ENCODE measurements at places on chromosomes 12 and 14. TPM values are rescaled to one million over a fixed set of nuclear protein-coding genes. Genes with fewer than 3 reads are reported as not detected.

DNA sequence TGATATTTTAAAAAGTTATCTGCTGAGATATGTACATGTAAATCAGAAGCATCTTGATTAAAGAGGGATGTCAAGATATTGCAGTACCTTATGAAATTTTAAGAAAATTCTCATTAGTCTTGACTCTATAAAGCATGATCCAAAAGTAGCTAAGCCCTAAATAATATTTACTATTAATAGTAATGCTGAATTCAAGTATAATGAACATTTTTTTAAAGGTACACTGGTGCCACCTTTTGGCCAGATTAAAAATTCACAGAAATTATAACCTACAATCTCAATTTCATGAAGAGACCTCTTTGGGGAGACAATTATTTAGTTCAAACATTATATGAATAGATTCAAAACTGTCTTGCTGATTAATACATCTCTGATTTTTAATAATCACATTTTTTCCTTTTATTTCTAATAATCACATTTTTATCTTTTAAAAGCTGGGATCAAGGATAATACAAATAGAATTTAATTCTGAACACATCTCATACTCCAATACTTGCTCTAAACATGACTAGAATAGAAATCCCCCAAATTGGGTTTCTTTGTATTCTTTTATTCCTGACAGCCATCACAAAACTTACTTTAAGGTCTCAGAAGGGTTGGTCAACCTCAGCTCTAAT lies 13.4 kb downstream of the AKAP5 start:
- H3K4me1 ChIP-seq: no peaks in the 10 kb centered on the region
- no peaks in the 10 kb centered on the region for H3K36me3 ChIP-seq
- H3K4me3 ChIP-seq: no peak overlapping the region
- DNase-seq: no peak
- H3K27me3 ChIP-seq: no peaks in the 10 kb centered on the region
- no peak overlapping the region for H3K27ac ChIP-seq

The WDHD1 gene
- 6.2 TPM for total RNA-seq

DNA sequence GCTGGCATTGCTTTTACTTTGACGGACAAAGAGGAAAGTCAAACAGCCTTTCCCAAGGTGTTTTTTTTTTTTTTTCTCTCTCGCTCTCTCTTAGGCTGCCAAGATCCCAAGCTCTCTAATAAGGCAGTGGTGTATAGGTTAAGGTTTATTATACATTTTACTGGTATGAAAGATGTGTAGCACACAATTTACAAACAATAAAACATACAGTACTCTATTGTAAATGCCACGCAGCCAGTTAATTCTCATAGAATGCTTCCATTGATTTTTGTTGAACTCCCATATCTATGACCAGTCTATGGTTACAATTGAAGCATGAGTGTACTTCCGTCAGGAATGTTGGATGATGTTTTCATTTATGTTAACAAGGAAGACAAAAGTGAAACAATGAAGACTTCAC lies 106.4 kb upstream of the GSC start:
- H3K4me3 ChIP-seq: no peak overlapping the region
- H3K27me3 ChIP-seq: peaks cover 5% of the 10 kb centered on the region
- H3K27ac ChIP-seq: no peak overlapping the region
- no peak for DNase-seq
- no peaks in the 10 kb centered on the region for H3K4me1 ChIP-seq

GRCh38 chr12:47739979-47740378 lies 14.7 kb upstream of the ENDOU start:
- H3K4me3 ChIP-seq: no peak overlapping the region
- peak overlapping the region; percentile 63 for H3K27ac ChIP-seq
- no peaks in the 10 kb centered on the region for H3K36me3 ChIP-seq
- H3K4me1 ChIP-seq: peaks cover 29% of the 10 kb centered on the region
- no peak for DNase-seq
- no peaks in the 10 kb centered on the region for H3K27me3 ChIP-seq

DNA sequence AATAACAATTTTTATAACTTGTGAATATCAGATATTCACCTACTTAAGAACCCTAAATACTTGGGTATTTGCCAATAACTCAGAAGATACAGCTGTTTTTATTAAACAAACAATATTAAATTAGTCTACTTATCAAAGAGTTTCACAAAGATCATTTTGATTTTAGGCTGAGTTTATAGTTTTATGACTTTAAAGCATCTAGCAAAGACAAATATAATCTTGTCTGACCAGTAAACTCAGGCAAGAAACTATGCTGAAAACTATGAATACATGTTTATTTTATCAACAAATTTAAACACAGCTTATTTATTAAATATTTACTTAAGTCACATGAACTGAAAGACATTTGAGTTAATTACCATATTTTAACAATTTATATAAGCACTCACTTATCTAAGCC lies 18.5 kb upstream of the SERPINA1 start:
- H3K27me3 ChIP-seq: no peaks in the 10 kb centered on the region
- no peaks in the 10 kb centered on the region for H3K36me3 ChIP-seq
- H3K4me1 ChIP-seq: no peaks in the 10 kb centered on the region

The DBX2 gene
- total RNA-seq: not detected

The RND1 gene
- total RNA-seq: 5.3 TPM

The CFAP251 gene
- total RNA-seq: 35.4 TPM

The CLMN gene
- 16.2 TPM for total RNA-seq

- H3K4me3 ChIP-seq: no peak overlapping the region
- no peaks in the 10 kb centered on the region for H3K27me3 ChIP-seq
- DNase-seq: peak; percentile 17
- peaks cover 12% of the 10 kb centered on the region for H3K4me1 ChIP-seq
- H3K36me3 ChIP-seq: no peaks in the 10 kb centered on the region
These were observed 23.9 kb downstream of the PALS1 start for GRCh38 chr14:67265131-67265530.

The PLEKHG7 gene
- 6.1 TPM for total RNA-seq

The SERPINA9 gene
- total RNA-seq: not detected

The GLIPR1L2 gene
- total RNA-seq: 3.7 TPM

DNA sequence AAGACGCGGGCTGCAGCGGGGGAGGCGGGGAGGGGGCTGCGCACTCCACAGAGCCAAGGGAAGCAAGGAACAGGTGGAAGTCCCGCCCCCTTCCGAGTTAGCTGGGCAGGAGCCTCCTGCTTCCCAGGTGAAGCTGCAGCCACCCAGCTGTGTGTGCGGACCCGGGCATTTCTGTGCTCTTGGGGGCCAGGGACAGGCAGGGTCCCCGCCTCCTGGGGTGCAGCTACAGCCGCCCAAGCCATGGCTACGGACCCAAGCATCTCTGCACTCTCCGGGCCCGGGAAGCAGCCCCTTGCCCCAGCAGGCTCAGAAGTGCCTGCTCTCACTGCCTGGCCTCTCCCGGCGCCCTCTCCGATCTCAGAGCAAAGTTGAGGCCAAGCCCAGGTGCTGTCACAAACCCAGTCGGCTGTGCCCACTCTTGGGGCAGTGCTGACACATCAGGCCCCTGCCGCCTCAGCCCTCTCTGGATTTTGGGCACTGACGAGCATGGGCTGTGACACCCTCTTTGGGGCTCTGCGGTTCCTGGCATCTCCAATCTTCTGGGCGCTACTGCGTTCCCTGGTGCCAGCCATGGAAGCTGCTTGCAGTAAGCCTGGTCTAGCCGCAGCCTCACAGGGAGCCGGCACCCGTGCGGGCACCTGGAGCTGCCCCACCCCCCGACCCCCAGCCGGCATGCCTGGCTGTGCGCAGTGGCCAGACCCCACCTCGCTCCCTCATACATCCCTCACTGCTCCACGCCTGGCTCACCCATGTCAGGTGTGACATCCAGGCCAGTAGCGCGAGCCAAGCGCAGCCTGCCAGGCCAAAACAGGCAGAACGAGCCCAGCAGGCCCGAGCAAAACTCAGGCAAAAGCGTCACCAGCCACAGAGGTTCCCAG lies 8.5 kb upstream of the MGAT4C start:
- peak overlapping the region; percentile 26 for H3K27ac ChIP-seq
- no peaks in the 10 kb centered on the region for H3K36me3 ChIP-seq
- H3K4me3 ChIP-seq: no peak overlapping the region
- peak; percentile 68 for DNase-seq
- no peaks in the 10 kb centered on the region for H3K4me1 ChIP-seq

- H3K27ac ChIP-seq: no peak overlapping the region
- H3K4me3 ChIP-seq: no peak overlapping the region
- no peaks in the 10 kb centered on the region for H3K4me1 ChIP-seq
- peaks cover 2% of the 10 kb centered on the region for H3K27me3 ChIP-seq
These were observed 9.0 kb upstream of the ANO2 start for GRCh38 chr12:5953835-5954586.

The TEX22 gene
- total RNA-seq: 0.40 TPM

DNA sequence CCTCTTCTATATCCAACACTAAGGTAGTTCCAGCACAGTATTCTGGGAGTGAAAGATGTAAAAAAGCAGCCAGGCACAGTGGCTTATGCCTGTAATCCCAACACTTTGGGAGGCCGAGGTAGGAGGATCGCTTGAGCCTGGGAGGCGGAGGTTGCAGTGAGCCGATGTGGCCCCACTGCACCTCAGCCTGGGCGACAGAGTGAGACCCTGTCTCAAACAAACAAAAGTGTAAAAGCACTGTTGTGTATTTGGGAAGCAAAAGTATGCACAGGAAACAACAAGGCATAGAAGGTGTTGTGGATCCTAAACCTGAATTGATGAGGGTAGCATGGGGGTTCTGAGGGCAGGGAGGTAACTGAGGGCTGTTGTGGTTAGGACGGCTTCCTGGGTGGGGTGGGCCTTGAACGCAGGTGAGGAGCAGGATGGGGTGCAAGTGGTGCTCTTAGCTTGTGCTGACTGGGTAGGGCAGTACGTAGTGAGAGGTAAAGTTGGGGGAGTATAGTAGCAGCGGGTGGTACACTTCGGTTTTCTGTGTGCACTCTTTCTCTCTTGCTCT lies 64.2 kb downstream of the RASSF3 start:
- DNase-seq: no peak
- H3K27me3 ChIP-seq: no peaks in the 10 kb centered on the region
- H3K4me1 ChIP-seq: peaks cover 55% of the 10 kb centered on the region
- peak overlapping the region; percentile 58 for H3K27ac ChIP-seq
- no peak overlapping the region for H3K4me3 ChIP-seq

The CLECL1 gene
- total RNA-seq: 0.74 TPM

GRCh38 chr12:132591107-132591935 lies 19.1 kb downstream of the LRCOL1 start:
- H3K27me3 ChIP-seq: no peaks in the 10 kb centered on the region
- peaks cover 2% of the 10 kb centered on the region for H3K4me1 ChIP-seq
- H3K4me3 ChIP-seq: no peak overlapping the region
- no peaks in the 10 kb centered on the region for H3K36me3 ChIP-seq
- no peak for DNase-seq

GRCh38 chr14:52048116-52048515 lies 20.7 kb downstream of the NID2 start:
- H3K27me3 ChIP-seq: no peaks in the 10 kb centered on the region
- no peaks in the 10 kb centered on the region for H3K36me3 ChIP-seq
- DNase-seq: no peak
- H3K27ac ChIP-seq: peak overlapping the region; percentile 54
- peaks cover 9% of the 10 kb centered on the region for H3K4me1 ChIP-seq

The MYF5 gene
- not detected for total RNA-seq

Data from lung (tissue), 17 donors.